Activated CD4-positive, alpha-beta T cell treated with anti-CD3 and anti-CD28 coated beads, Interleukin-2, amount 10 ng/mL, durations not matched to agents 24 days and 14 days (primary cell): ENCODE measurements at places on chromosomes 5 and 9. TPM values are rescaled to one million over a fixed set of nuclear protein-coding genes. Genes with fewer than 3 reads are reported as not detected.
A peak's percentile ranks its signal among the peaks of the same experiment; 100 is the strongest.

LEAP2 gene
- total RNA-seq = 4.7 and 6.0 TPM in 2 replicates

- H3K4me3 ChIP-seq = no peak overlapping the region
- peak; percentile 89 for DNase-seq
- peaks cover 7% of the 10 kb centered on the region for H3K27me3 ChIP-seq
- peaks cover 63% of the 10 kb centered on the region for H3K4me1 ChIP-seq
- no peak overlapping the region for H3K27ac ChIP-seq
Observed at GRCh38 chr5:75049456-75050351, 2.7 kb downstream of the GCNT4 start.

GRCh38 chr5:1521671-1522600 is 1.8 kb downstream of the LPCAT1 start:
- no peak for DNase-seq
- peak overlapping the region; percentile 89 for H3K4me3 ChIP-seq

GRCh38 chr9:130905125-130905901 is 8.7 kb upstream of the QRFP start:
- no peaks in the 10 kb centered on the region for H3K36me3 ChIP-seq
- no peak for DNase-seq
- H3K27me3 ChIP-seq = peaks cover 2% of the 10 kb centered on the region
- H3K4me3 ChIP-seq = no peak overlapping the region

DNA sequence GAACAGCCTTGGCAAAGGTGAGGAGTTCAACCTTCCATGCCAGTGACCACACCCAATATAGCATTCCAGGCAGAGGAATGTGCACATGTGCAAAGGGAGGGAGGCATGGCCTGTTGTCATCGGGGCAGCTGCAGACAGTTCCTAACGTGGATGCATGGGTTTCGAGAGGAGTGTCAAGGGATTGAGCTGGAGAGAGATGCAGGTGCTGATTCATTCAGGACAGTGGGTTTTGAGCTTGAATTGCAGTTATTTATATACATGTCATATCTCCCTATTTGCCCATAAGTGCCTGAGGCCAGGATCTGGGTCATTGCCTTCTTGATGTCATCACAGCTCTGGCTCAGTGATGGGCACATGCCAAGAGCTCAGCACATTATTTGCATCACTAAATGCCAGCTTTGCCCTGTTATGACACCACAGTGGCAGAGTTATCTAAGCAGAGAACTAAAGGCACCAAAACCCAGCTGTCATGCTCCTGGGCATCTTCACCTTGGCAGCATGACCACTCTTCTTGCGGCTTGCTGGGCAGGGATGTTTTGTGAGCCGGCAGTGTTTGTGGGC is 278.0 kb downstream of the NTRK2 start:
- DNase-seq = no peak
- no peaks in the 10 kb centered on the region for H3K36me3 ChIP-seq
- H3K4me1 ChIP-seq = no peaks in the 10 kb centered on the region
- H3K4me3 ChIP-seq = no peak overlapping the region

GRCh38 chr5:51479840-51480239 is 96.6 kb downstream of the ISL1 start:
- no peaks in the 10 kb centered on the region for H3K36me3 ChIP-seq
- no peaks in the 10 kb centered on the region for H3K4me1 ChIP-seq
- H3K27ac ChIP-seq = no peak overlapping the region
- H3K4me3 ChIP-seq = no peak overlapping the region
- no peaks in the 10 kb centered on the region for H3K27me3 ChIP-seq
